GM23338 (cell line): ENCODE measurements at places on chromosomes 16 and 17. TPM values are rescaled to one million over a fixed set of nuclear protein-coding genes. Genes with fewer than 3 reads are reported as not detected.

Gene EFNB3
- total RNA-seq = 7.7 and 11.5 TPM in 2 replicates

Gene ATP2A3
- total RNA-seq = 32.6 and 35.2 TPM in 2 replicates

Gene GIT1
- 48.2 and 60.9 TPM in 2 replicates for total RNA-seq

DNA sequence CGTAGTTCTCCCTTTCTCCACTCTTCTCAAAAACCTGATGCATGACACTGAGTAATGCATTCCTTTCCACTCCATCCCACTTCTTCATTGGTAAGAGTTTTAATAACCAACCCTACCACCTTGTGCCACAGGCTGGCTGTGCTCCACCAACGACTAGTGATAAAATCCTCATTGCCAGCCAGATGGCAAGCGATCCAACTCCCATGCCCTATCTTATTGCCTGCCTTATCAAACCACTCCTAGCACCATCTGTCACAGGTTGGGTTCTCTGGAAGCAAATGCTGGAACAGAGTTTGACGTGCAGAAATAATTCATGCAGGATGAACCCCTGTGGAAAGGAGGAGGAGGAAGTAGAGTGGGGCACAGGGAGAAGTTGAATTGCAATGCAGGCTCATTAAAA lies 99.5 kb downstream of the CHD9NB start:
- no peak overlapping the region for H3K27ac ChIP-seq
- DNase-seq = no peak
- no peaks in the 10 kb centered on the region for H3K27me3 ChIP-seq
- H3K4me3 ChIP-seq = no peak overlapping the region
- H3K4me1 ChIP-seq = 0 out of 2 replicates have a peak, but pooled peaks cover 4% of the 10 kb centered on the region

DNA sequence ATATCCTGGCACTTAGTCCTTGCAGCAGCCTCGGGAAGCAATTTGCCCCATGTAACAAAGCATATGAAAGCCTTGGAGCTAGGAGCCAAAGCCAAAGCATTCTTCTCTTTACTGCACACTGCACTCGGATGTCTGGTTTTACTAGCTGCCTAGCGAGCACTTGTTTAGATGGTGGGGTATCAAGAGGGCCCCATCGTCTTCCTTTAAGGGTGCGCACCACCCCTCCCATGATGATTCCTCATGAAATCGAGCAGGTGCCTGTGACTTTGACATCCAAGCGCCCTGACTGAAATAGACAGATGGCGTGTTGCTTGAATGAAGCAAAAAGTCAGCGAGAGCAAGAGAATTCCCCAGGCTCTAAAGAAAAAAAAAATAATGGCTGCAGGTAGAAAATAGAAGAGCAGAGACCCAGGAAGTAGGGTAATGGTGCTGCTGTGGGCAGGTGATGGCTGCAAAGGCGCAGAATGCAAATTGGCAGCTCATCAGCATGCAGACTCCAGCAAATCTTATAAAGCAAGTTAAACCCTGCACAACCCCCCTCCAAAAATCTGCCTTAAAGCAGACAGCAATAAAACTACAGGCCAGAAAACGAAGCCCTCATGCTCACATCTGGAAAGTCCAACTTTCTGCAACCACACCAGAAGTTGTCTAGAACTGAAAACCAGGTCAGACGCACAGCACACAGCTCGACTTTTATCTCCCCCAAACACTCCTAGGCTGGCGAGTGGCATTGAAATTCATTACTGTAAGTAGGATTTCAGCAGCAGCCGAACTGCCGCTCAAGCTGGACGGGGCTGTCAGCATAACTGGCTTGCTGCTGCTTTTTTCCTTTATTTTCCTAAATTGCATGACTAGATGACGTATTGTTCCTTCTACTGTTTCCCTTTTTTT lies 384.3 kb downstream of the RBFOX1 start:
- no peaks in the 10 kb centered on the region for H3K27me3 ChIP-seq
- no peaks in the 10 kb centered on the region for H3K36me3 ChIP-seq
- no peaks in the 10 kb centered on the region; the same call in 1 of the 2 replicates for H3K4me1 ChIP-seq
- H3K27ac ChIP-seq = no peak overlapping the region
- H3K4me3 ChIP-seq = no peak overlapping the region

DNA sequence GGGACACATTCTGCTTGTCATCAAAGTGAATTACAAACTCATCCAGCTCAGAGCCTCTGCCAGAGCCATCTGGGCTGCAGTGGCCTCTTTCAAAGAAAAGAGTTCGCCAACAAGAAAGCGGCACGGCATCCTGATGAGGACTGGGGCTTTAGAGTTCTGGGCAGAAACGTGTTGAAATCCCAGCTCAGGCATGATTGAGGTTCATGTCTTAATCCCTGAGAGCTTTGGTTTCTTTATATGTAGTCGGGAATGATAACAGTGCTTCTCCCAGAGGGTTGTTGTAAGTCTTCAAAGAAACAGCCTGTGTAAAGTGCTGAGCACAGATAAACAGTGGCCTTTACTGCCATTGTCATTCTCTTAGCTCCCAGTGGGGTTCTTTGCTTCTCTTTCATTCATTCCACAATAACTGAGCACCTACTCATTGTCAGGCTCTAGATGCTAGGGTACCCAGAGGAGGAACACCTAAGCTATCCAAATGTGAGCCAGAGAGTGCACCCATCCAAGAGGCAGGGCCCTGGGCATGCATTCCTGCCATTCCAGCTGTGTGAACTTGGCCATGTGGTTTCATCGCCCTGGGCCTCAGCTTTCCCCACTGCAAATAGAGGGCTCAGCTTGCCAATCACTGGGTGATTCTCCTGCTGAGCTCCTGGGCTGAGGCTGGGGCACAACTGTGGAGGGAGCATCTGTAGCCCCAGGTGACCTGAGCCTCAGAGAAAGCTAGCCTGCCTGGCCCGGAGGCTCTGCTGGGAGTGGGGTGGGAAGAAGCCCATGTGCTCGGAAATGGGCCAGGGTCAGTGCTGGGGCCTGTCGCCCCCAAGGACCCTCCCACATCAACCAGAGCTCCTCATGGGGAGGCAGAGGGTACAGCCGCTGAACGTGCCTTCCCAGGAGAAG lies 38.3 kb upstream of the CRHR1 start:
- no peaks in the 10 kb centered on the region for H3K36me3 ChIP-seq
- H3K27ac ChIP-seq = no peak overlapping the region
- H3K27me3 ChIP-seq = peaks cover 85% of the 10 kb centered on the region
- no peaks in the 10 kb centered on the region for H3K4me1 ChIP-seq

- no peak overlapping the region for H3K4me3 ChIP-seq
- no peak overlapping the region for H3K27ac ChIP-seq
- no peaks in the 10 kb centered on the region for H3K4me1 ChIP-seq
- no peaks in the 10 kb centered on the region for H3K27me3 ChIP-seq
Observed at GRCh38 chr16:28904363-28904762, 20.7 kb downstream of the RABEP2 start.

- no peak overlapping the region for H3K27ac ChIP-seq
- H3K4me1 ChIP-seq = no peaks in the 10 kb centered on the region
- no peaks in the 10 kb centered on the region for H3K27me3 ChIP-seq
- no peak for DNase-seq
- no peak overlapping the region for H3K4me3 ChIP-seq
- no peaks in the 10 kb centered on the region for H3K36me3 ChIP-seq
Observed at GRCh38 chr17:62791767-62792446, 16.2 kb downstream of the MARCHF10 start.

GRCh38 chr17:74520016-74520434 lies 11.2 kb downstream of the CD300LB start:
- no peak overlapping the region for H3K4me3 ChIP-seq
- H3K27me3 ChIP-seq = no peaks in the 10 kb centered on the region
